Uterus (tissue), 4 donors: ENCODE measurements at places on chromosomes 7 and 10. TPM values are rescaled to one million over a fixed set of nuclear protein-coding genes. Genes with fewer than 3 reads are reported as not detected.

DNA sequence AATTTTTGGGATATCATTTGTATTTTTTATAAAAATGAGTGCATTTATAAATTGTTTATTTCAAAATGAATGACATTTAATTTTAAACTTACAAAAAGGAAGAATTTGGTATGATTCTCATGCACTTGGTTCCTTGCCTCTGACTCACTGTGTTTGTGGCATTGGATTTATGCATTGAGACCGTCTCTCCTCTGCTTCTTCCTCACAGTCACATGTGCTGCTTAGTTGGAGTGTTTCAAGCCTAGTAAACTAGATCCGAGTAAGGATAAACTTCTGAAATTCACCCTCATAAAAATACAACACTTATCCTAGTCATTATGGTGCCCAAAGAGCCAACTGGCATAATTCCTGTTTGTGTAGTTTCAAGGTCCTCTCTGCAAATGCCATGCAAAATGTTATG is 19.1 kb upstream of the FZD8 start:
- no peaks in the 10 kb centered on the region for H3K4me1 ChIP-seq
- DNase-seq: no peak
- no peak overlapping the region for H3K4me3 ChIP-seq
- H3K27me3 ChIP-seq: no peaks in the 10 kb centered on the region

The CUBN gene
- 9.5 TPM for total RNA-seq

The HOXA1 gene
- 1.8 TPM for total RNA-seq

DNA sequence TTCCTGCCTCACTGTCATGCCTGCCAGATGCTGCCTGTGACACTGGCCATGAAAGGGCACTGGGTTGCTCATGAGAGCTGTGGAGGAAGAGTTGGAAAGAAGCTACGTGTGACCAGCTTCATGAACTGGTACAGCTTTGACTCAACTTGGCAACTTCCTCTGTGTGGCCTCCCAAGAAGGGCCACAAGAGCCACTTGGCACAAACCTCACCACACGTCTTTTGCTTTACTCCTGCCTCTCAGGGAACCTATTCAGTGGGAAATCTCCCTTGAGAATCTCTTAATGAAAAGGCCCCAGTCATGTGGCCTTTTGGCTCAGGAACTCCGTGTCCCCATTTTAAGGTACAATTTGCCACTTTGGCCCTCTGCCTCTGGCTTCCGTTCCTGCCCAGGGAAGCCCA is 54.5 kb downstream of the FRMD4A start:
- DNase-seq: no peak
- H3K27ac ChIP-seq: no peak overlapping the region
- no peaks in the 10 kb centered on the region for H3K36me3 ChIP-seq
- no peaks in the 10 kb centered on the region for H3K27me3 ChIP-seq
- no peaks in the 10 kb centered on the region for H3K4me1 ChIP-seq

DNA sequence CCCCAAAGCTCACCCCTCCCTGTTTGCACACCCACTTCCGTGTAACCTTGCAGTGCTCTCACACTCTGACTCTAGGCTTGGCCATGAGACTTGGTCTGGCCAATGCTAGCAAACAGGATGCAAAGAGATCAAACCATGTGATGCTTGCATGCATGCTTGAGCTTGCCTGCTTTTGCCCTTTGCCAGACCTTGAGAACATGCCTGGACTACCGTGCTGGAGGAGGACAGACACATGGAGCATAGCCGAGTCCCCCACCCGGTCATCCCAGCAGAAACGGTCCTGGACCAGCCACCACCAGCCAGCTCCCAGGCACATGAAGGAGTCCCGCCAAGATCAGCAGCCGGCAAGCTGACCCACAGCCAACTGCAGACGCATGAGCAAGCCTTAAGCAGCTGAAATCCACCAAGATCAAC is 23.4 kb downstream of the PYROXD2 start:
- no peak overlapping the region for H3K4me3 ChIP-seq
- DNase-seq: no peak
- no peaks in the 10 kb centered on the region for H3K27me3 ChIP-seq
- no peak overlapping the region for H3K27ac ChIP-seq
- no peaks in the 10 kb centered on the region for H3K4me1 ChIP-seq
- H3K36me3 ChIP-seq: no peaks in the 10 kb centered on the region
